ENCODE measurements at places on chromosomes 1 and 21.

- DNase-seq: no peak
Measured at GRCh38 chr1:39106801-39107327, 80.7 kb downstream of the NDUFS5 start.

- no peak for DNase-seq
Measured at GRCh38 chr1:170732252-170732588, 68.3 kb downstream of the PRRX1 start.

- peak; percentile 57 for DNase-seq
Measured at GRCh38 chr1:211928290-211928801, 97.8 kb upstream of the LPGAT1 start.

DNA sequence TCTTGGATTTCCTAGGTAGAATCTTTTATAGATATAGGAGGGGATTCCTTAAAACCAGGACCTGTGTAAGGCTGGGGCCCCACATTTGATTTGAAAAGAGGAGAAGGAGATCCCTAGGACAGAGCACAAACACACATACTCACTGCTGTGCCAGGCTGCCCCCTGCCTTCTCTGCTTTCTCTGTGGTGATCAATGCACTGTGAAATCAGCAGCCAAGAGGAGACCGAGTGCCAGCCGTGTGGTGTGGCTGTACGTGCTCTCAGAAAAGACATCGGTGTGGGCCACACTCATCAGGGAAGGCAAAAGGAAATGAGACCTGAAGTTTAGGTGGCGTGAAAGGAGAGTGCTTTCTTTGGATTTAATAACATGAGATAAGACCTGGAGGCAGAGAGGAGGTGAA is 194.2 kb downstream of the ZSCAN20 start:
- no peak for DNase-seq

DNA sequence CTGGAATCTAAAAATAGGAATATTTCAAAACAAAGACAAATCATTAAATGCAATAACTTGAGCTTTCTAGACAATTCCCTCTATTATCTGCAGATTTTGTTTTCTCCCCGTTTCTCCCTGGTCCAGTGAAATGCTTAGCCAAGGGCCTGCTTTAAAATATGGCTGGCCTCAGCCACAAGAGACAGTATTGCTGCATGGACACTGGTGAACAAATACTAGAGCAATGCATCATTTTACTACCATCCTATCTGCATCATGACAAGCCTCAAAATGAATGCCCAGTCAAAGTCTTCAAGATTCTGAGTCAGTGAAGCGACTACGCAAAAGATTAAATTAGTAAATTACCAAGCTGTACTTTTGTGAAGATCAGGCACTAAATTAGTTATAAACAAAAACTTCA is 80.5 kb downstream of the ENAH start:
- no peak for DNase-seq

- DNase-seq: no peak
Measured at GRCh38 chr1:166069390-166069789, 97.4 kb downstream of the FAM78B start.

DNA sequence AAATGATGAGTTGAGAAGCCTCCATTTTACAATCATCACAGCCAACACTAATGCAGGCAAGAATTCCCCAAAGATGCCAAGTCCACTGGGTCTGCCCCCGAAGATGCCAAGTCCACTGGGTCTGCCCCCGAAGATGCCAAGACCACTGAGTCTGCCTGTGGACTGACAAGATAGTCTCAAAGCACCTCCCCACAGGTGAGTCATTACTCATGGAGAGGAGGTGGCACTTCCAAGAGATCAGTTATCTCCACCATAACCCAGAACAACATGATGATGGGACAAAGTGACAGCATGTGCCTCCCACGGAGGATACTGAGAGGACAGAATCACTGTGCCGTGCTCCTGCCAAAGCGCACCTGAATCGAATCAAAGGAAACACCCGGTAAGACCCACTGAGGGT is 4.8 kb downstream of the PTTG1IP start:
- DNase-seq: no peak

DNA sequence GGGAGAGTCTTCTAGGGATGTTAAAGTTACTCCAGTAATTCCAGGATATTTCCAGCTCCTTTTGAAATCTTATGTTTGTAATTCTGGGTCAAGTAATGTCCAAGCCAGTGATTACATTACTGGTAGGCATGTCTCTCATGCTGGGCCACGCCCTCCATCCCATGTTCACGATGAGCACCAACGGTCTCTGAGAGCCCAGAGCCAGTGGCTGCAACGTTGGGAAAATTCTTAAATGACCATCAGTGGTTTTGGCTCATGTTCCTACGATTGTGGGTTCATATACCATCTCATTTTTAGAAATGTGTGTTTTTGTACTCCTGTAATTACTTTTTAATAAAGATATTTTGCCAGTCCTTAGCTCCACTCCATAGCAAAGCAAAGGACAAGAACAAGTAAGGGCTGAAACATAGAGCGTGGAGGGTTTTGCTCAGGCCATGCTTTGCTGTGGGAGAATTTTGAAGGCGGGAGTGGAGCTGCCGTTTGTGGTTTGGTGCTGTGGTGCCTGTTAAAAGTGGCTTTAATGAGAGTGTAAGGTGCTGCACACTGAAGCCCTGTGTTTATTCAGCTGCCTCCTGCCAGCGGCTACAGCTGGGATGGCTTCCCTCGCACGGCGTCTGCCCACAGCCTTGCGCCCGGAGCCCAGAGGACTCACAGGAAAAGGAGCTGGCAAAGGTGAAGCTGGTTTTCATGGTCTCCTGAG is 28.9 kb downstream of the VANGL1 start:
- DNase-seq: peak; percentile 85

- DNase-seq: no peak
Measured at GRCh38 chr1:3956527-3957170, 56.6 kb upstream of the C1orf174 start.

DNA sequence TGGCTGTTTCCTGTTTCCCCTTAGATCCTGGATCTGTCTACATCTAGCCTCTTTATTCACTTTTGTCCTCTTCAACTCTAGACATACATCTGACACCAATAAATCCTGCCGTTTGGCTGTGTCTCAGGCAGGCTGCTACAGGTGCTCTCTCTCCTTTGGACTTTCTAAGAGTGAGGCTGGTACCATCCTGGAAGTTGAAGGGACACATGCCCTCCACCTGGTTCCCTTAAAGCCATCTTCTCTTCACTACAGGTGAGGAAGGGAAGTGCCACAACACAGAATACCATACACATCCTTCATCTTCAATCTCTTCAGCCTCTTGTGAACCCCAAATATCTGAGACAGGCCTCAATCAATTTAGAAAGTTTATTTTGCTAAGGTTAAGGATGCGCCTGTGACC is 137.9 kb downstream of the BACH1 start:
- no peak for DNase-seq

DNA sequence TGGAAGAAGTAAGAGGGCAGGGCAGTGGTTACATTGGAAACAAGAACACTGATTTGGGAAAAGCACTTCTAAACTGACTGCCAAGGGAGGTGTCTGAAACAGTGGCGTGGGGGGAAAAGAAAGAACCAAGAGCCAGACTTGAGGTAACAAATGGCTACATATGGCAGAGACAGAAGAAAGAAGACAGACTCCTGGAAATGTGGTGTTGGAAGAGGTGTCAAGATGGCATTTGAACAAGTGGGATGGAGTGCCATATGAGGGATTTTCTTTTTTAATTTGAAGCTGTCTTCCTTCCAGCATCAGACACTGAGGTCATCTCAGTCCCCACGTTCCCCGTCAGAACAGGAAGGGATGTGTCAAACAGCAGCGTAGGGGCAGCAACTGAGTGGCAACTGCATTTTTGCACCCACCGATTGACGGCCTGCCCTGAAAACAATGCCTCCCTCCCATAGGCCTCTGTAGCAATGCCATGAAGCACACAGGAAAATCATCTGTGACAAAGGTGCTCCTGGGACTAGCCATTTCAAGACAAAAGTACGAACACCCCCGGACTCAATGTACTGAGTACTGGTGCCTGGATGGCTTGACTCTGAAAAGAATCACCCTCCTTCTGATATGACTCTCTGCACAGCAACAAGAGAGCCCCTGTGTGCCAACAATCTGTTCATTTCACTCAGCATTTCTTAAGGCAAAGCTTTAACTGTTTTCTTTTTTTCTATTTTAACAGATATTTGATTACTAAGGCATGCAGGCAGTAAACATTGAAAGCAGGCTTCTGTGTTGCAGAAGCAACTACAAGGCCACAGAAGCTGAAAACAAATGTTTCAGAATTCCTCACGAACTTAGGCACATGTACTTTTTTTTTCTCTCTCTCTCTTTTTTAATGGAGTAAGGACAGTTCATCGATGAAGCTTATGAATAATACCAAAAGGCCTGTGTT is 37.0 kb downstream of the LPAR3 start:
- no peak for DNase-seq

DNA sequence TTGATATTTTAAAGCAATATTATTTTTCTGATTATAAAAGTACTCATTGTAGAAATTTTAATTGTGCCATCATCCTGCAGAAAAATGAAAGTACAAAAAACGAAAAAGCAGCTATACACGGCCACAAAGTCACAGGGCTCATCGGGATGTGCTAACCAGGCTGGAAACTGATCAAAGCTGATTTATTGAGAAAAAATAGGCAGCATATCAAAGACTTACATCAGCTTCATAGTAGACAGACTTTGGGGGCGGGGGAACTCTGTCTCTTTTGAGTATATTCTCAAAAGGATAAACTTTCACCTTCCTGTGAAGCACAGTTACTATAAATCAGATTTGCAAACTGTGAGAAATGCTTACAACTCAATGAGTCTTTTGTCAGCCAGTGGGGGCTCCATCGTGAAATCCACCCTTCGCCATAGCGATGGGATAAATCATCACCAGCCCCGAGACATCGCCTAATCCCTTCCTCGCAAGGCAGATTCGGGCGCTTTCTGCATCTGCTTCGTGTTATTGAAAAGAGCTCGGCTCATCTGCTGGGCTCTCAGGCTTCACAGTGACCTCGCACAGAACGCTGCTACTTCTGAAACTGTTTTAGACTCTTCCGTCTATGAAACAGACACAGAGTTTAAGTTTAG is 69.2 kb upstream of the ERG start:
- no peak for DNase-seq

- no peak for DNase-seq
Measured at GRCh38 chr1:162973381-162973795, 95.8 kb upstream of the RGS4 start.

DNA sequence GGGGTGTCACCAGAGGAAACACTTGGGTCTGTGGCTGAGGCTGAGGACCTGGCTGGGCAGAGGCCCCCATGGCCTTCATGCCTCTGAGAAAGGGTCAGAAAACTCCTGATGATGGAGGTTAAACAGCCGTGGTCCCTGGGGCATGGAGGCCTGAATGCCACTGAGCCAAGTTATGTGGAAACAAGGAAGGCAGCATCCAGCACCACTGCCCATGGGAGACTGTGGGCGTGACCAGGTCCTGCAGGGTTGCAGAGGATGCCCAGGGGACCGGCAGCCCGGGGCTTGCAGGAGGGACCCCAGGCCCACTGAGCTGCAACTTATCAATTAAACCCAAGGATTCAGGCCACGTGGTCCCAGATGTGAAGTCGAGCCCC is 18.9 kb upstream of the COL6A2 start:
- no peak for DNase-seq

GRCh38 chr1:72623299-72623708 is 341.0 kb upstream of the NEGR1 start:
- DNase-seq: peak; percentile 63

- peak; percentile 51 for DNase-seq
Measured at GRCh38 chr1:206911064-206911663, 10.6 kb downstream of the FCMR start.

GRCh38 chr1:7437608-7438395 is 333.3 kb upstream of the VAMP3 start:
- no peak for DNase-seq

GRCh38 chr1:81780705-81781454 is 19.9 kb upstream of the ADGRL2 start:
- DNase-seq: peak; percentile 7

DNA sequence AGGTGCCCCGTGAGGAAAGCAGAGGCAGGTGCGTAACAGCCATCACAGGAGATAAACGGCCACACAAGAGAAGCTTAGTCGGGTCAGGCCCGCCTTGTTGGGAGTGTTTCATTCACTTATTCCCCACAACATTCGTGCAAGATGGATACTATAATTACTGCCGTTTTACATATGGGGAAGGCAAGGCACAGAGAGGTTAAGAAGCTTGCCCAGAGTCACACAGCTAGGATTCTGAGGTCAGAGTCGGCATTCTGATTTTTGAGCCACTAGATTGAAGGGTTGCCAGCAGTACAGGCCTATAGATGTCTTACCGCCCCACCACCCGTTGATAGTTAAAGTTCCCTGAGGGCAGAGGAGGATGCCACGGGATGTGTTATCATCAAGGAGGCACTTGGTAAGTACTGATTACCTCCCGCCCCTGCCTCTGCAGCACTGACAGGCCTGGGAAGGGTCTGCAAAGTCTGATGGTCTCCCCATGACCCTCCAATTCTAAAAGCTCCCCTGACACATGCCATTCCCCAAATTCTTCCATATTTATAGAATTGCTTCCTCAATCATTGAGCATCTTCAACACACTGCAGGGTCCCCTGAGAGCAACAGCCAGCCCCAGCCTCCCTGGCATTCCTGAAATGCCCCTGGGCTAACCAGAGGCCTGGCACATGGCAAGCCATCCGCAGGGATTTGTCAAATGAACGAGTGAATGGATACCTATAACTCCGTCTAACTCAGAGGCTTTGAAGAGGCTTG is 74.7 kb upstream of the CLDN14 start:
- DNase-seq: no peak

DNA sequence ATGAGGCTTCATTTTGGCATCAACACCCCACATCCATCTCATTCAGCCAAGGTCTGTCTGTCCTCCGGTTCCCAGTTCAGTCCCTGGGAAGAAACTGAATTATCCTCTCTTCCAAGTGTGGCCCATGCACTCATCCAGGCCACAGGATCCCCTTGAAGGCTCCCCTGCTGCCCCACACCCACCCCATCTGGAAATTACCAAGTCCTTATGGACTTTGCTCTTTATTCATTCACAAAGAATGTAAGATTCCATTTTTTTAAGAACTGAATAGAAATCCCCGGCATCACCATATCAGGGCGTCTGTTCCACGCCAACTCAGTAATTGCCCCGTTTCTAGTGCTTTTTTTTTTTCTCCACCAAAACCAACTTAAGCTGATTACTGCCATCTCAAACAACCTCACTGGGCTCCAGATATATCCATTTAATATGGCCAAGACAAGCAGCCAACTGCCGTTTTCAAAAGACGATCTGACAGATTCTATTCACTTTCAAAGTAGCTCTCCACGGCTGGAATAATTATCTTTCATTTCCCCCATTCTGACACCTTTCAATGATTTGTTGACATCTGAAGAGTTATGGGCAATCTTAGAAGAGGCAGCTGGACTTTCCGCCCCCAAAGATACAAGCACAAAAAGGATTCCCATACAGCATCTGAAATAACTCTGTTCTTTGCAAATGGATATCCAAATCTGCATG is 55.9 kb downstream of the OLIG1 start:
- no peak for DNase-seq

GRCh38 chr1:4975856-4976255 is 321.4 kb downstream of the AJAP1 start:
- no peak for DNase-seq

DNA sequence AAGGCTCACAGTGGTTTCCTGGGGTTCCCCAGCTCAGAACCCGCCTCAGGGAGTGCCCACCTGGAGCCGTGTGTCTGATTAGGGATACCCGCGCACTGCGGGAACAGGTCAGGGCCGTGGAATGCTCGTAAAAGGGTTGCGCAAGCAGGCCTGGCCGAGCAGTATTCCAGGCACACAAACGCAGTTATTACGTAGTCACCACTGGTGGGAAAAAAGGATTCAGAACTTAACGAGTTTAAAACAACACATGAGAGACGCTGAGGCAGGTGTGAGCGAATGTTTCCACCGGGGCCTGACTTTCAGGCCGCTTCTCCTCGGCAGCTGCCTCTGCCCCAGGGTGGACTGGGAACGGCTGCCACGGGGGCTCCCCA is 18.2 kb downstream of the PLCH2 start:
- DNase-seq: no peak

- no peak for DNase-seq
Measured at GRCh38 chr1:38431535-38432376, 385.2 kb upstream of the POU3F1 start.
